Activated naive CD8-positive, alpha-beta T cell treated with anti-CD3 and anti-CD28 coated beads for 36 hours (primary cell): ENCODE measurements at places on chromosomes 11 and 22.

- no peak for DNase-seq
Observed at GRCh38 chr22:38830026-38830844, 13.6 kb downstream of the NPTXR start.

DNA sequence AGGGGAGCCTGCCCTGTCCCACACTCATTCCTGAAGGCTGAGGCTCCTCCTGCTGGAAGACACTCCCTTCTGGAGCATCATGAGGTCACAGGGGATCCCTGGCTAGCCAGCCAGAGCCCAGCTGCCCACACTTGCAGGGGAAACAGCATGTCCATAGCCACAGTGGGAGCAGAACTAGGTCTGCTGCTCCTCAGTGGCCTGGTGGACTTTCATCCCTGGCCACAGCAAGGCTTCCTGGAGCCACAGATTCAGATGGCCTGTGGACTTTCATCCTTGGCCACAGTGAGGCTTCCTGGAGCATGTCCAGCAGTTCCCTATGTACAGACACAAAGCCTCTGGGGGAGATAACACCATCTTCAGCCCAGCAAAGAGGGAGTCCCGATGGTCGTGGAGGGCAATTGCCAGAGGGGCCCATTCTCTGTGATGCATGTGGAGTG lies 5.9 kb upstream of the APOL6 start:
- DNase-seq = no peak

GRCh38 chr11:130535520-130535919 lies 87.1 kb downstream of the ADAMTS15 start:
- DNase-seq = no peak

DNA sequence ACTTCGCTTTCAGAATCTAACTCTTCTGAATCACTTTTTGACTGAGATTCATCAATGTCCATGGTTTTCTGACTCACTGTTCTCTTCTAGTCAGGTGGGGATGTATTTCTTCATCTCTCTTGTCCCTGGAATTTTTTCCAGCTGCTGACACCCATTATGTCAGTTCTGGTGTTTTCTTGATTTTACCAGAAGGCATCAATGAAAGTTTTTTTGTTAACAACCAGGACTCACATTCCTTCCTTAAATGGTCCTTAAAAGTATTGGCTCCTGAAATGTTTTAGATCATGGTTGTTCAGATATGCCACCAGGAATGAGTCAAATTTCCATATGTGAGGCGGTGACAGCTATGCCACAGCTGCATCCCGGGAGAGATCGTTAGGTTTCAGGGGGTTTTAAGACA lies 12.9 kb downstream of the MICAL2 start:
- DNase-seq = no peak

- no peak for DNase-seq
Observed at GRCh38 chr11:107706531-107706930, 5.3 kb downstream of the SLN start.

GRCh38 chr11:2885017-2885677 lies 428 bp downstream of the CDKN1C start:
- DNase-seq = peak; percentile 49

DNA sequence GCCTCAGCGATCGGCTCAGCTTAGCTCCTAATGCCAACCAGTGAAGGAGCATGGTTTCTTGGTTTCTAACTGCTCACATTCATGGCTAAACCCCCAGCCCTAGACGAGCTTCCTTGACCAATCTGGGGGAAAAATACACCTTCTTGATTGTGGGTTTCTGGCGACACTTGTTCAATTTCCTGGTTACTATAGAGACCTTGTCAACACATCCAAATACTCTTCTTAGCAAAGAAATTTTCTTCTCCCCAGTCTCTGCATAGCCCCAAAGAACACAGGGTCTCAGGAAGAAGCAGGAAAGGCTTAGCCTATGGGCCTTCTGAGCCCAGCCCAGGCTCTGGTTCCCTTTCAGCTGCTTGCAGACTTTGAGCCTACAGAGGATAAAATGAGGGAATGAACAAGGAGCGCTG lies 88.5 kb upstream of the SYT13 start:
- DNase-seq = no peak

GRCh38 chr11:60720460-60720859 lies 4.1 kb upstream of the MS4A18 start:
- DNase-seq = no peak

- DNase-seq = no peak
Observed at GRCh38 chr11:114987186-114987760, 308.9 kb downstream of the NXPE2 start.

GRCh38 chr11:12914400-12914912 lies 94.7 kb upstream of the RASSF10 start:
- peak; percentile 4 for DNase-seq

DNA sequence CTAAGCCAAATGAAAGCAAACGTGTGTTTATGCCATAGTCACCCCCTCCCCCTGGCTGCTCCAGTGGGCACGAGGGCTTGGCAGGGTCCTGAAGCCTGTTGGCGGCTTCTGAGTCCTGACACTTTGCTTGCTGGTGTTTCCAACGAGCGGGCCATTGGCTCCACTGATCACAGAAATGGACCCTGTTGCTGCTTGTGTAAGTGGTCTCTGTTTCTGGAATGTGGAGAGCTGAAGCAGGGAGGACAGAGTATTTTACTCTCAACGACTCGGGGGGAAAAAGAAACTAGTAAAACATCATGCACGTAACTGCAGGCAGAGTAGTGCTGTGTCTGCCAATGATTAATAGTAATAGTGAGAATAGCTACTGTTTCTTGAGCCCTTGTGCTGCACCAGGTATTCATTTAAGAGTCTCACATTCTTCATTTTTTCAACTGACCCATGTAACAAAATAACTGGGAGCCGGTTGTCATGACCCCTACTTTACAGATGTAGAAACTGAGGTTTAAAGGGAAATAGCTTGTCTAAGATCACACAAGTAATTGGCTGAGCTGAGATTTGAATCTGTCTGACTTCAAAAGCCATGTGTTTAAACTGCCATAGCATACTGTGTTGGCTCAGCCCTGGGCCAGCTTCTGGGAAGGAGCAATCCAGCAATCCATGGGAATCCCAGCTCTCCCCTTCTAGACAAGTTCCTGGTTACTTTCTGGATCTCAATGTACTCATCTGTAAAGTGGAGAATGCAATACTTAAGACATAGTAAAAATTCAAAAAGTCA lies 526.7 kb downstream of the INSC start:
- no peak for DNase-seq

- no peak for DNase-seq
Observed at GRCh38 chr11:63511048-63511748, 5.3 kb downstream of the LGALS12 start.

DNA sequence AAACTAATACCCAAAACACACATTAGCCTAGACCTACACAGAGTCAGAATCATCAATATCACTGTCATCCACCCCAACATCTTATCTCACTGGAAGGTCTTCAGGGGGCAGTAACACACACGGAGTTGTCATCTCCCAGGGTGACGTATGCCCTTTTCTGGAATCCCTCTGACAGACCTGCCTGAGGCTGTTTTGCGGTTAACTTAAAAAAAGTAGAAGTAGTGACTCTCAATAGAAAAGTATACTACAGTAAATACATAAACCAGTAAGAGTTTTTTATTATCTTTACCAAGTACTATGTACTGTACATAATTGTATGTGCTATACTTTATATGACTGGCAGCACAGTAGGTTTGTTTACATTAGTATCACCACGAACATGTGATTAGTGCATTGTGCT lies 80.5 kb downstream of the PGR start:
- DNase-seq = no peak

DNA sequence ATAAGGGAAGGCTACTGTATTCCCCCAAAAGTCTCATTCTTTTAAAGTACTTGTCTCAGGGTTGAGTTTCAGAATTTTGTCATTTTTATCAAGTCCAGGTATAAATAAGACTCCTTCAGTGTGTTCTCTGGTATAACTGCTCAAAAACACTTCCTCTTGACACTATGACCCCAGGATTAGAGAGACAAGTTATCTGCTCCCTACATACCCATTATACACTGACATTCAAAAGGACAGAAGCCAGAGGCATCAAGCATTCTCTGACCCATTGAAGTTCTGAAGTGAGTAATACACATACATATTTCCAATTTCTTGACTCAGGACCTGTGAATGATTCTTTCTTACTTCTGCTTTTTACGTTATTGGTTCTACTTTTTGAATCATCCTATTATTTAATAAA lies 447.8 kb upstream of the CNTN5 start:
- no peak for DNase-seq

DNA sequence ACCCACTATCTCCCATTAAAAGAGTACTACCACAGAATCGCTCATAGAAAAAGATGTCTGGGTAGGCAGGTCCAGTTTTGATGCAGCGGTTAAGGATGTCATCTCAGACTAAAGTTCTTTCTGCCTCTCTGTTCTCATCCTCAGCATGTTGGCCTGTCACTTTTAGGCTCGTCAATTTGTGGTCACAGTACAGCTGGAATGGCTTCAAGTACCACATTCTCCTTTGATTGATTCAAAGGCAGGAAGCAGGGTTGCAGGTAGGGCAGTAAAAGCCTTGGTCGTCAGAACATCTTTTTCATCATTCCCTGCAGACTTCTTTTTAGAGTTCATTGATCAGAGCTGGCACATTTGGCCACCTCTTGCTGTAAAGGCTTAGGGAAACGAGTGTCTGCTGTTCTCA lies 28.7 kb downstream of the SDHD start:
- DNase-seq = no peak

- DNase-seq = no peak
Observed at GRCh38 chr22:24104307-24105012, 76.8 kb upstream of the SUSD2 start.

- DNase-seq = no peak
Observed at GRCh38 chr11:656866-657265, 19.8 kb downstream of the DRD4 start.

- no peak for DNase-seq
Observed at GRCh38 chr11:27456140-27456794, 16.3 kb downstream of the LGR4 start.

DNA sequence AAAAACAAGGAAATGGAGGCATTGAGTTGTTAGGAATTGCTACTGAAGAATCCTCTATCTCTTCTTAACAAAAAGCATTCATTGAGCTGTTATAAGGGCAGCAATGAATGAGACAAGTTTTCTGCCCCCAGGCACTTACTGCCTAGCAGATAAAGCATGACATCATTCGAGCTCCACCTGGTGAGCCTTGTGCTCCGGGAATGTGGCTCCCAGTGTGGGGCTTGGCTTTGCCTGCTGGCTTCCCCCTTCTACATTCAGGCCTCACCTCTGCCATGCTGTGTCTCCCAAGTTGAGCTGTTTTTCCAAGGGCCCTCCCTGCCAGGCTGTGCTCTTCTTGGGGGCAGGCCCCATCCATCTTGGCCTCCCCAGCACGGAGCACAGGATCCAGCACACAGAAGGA lies 56.9 kb upstream of the EIF3D start:
- no peak for DNase-seq

DNA sequence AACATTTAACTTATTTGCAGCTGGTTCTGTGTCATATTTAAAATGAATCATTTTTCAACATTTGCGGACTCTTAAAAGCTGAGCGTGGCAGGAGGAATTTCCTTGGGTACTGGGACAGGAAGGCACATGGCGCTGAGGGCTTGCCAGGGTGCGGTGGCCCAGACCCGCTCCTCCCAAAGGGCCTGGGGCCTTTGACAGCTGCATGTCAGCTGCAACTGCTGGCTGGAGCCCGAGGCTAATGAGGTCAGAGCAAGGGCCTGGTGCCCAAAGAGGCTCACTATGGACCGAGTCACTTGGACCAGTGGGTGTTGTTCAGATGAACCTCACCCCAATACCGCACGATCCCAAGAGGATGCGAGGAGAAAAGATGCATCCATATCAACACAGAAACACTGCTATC lies 326.9 kb downstream of the CTTN start:
- DNase-seq = no peak

- DNase-seq = no peak
Observed at GRCh38 chr11:79083352-79083751, 357.5 kb downstream of the TENM4 start.

GRCh38 chr22:19756288-19757128 lies 4.1 kb upstream of the TBX1 start:
- DNase-seq = peak; percentile 67

DNA sequence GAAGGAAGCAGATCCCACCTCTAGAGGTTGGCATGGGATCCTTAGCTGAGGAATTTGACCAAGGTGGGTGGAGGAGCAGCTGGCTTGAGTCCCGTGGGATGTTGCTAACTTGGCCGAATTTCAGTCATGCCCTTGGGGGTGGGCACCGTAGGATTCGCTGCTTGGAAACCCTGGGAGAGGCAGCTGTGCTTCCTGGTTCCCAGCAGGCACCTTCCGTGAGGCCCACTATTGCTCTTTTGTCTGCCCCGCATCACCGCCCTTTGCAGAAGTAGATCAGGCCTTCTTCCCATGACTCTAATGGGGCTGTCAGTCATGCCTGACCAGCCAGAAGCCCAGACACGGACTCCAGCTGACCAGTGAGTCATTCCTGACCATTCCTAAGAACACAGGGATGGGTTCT lies 292.3 kb upstream of the SYN3 start:
- no peak for DNase-seq
